NCI-H2227 treated with DMSO at 0.1 percent for 48 hours (cell line): ENCODE measurements at places on chromosomes 16 and 17.
A peak's percentile ranks its signal among the peaks of the same experiment; 100 is the strongest.

DNA sequence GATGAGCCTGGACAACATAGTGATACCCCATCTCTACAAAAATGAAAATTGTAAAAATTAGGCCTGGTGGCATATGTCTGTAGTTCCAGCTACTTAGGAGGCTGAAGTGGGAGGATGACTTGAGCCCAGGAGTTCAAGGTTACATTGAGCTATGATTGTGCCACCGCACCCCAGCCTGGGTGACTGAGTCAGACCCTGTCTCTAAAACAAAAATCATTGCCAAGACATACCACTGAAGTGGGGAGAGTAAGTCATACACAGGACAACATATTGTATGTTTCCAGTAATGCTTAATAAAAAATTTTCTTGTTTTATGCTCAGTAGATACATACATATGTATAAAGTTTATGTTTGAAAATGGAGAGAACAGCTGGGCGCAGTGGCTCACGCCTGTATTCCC lies 39.2 kb downstream of the NDE1 start:
- no peak for DNase-seq

GRCh38 chr17:7020894-7021664 lies 1.8 kb upstream of the BCL6B start:
- DNase-seq, result no peak

GRCh38 chr16:11610580-11610979 lies 23.9 kb upstream of the LITAF start:
- DNase-seq, result no peak

GRCh38 chr17:34800661-34801060 lies 160.6 kb downstream of the CCT6B start:
- DNase-seq, result peak; percentile 32

GRCh38 chr17:35119370-35120165 lies at the start of gene RAD51D:
Gene RAD51D, minus strand, starts transcription at chr17:35119860. Its CDS starts 247 bp downstream, at chr17:35119613.
- peak; percentile 57 for DNase-seq

GRCh38 chr17:13387952-13388351 lies 213.8 kb downstream of the HS3ST3A1 start:
- no peak for DNase-seq

DNA sequence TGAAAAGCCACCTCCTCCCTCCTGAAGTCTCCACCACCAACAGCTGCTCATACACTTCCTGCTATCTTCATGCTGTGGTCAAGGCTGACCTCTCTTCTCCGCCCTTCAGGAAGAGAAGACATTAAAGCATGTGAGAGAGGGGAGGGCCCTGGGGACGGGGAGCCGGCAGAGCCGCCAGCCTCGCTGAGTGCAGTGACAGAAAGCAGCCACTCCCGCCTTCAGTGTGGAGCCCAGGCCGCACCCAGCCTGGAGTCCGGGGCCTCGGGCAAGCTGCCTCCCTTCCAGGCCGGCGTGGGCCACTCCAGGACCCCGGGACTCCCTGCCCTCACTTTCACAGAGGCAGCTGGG lies 94.7 kb upstream of the TNRC6C start:
- no peak for DNase-seq

DNA sequence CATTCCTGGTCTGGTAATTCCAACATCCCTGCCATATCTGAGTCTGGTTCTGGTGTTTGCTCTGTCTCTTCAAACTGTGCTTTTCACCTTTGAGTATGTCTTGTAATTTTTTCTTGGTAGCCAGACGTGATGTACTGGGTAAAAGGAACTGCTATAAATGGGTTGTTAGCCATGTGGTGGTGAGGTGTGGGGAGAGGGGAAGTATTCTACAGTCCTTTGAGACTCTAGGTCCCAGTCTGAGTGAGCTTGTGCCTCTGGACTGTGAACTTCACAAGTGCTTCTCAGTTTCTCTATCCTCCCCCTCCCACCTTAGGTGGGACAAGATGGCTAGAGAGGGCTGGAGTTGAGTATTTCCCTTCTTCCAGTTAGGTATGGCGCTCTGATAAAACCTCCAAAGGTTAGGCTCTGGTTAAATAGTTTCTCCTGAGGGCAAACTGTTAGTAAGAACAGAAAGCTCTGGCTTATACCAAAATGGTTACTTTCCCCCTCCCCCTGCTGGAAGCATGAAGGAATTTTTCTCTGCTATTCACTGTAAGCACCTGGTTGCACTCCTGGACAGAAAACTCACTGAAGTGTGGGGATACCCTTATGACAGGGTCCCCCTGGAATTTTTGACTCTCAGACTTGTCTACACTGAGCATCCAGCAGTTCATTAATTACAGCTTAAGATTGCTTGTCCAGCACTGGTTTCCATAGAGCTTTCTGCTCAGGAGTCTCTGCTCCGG lies 87.8 kb downstream of the MARCHF10 start:
- DNase-seq, result no peak

DNA sequence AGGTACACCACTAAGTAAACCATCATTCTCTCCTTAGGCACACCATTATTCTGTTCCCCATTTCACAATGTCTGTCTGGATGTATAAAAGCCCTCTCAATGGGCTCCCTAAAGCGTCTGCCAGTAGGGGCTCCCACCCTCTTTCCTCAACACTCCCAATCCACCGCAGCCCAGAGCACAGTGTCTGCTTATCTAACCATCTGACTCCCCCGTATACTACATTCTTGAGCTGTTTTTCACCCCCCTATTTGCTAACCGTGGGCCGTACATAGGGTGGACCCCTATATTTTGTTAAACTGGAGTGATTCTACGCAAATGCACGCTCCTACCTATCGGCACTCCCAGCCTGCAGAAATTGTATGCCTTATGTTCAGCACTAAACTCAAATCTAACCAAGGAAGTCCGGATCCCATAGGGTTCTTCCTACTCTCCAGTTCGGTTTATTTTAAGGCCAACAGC lies 685 bp upstream of the PSMD3 start:
- DNase-seq, result peak; percentile 74

GRCh38 chr17:69466451-69466850 lies 52.0 kb downstream of the MAP2K6 start:
- DNase-seq, result no peak
